ENCODE measurements at places on chromosomes 7 and 10.

DNA sequence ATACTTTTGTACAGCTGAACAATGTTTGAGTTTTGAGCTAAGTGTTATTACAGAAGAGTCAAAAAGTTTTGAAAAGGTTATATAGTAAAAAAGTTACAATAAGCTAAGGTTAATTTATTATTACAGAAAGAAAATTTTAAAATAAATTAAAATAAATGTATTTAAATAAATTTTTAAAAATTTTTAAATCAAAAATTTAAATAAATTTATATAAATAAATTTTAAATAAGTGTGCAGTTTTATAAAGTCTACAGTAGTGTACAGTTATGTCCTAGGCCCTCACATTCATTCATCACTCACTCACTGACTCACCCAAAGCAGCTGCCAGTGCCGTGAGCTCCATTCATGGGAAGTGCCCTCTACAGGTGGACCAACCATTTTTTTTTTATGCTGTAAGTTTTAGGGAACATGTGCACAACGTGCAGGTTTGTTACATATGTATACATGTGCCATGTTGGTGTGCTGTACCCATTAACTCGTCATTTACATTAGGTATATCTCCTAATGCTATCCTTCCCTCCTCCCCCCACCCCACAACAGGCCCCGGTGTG lies 462.9 kb upstream of the ZMIZ1 start:
- DNase-seq = no peak

DNA sequence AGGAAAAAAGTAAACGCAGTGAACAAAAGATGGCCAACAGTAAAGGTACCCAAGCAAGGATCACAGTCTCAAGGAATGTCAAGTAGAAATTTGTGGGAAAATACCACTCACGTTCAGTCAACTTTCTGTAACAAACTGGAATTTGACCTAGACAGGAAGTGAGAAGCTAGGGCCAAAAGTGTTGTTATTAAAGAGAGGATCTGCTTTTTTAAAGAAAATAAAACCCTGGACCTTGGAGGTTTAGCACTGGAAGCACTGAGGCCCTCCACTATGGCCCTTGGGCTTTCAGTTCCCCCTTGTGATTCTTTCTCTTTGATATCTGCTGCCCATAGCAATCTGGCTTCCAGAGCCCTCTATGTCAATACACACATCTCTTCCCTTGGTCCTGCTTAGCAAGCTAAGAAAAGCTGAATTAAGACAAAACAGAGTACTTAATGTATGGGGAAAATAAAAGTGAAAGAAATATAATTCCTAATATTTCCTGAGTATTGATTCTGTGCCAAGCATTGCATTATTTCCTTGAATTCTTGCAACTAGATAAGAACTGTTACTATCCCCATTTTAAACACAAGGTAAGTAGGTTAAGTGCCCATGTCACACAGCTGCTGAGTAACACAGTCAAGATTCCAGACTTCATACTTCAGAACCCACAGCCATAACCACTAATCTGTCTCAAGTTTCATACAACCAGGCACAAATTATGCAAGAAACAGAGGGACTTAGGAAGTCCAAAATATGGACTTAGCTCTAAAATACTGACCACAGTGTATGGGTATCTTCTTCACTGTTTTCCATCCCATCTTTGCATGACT lies 2.6 kb upstream of the ZNF438 start:
- DNase-seq = no peak

- no peak for DNase-seq
Observed at GRCh38 chr7:95863-96260, 96.5 kb upstream of the FAM20C start.

DNA sequence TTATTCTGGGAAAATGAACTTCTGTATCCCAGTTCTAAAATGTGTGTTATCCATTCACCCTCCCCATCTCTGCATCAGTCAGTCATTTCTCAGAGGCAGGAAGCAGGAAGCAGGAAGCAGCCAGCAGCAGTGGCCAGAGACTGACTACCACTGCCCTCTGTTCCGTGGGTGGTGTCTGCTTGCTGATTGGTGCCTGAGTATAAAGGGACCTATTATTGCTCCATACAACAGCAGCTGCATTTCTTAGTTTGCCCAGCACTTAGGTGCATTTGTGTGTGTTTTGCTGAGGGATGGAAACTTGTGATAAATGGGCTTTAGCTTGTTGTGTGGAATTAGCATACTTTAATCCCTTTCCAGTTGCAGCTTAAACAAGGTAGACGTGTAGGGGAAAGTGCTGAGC lies 582.2 kb downstream of the SORCS1 start:
- no peak for DNase-seq

- DNase-seq = peak; percentile 82
Observed at GRCh38 chr7:38908759-38909335, at the start of gene VPS41. TSS of gene VPS41 (minus strand) at chr7:38909191. CDS start at chr7:38909174, 17 bp downstream.

GRCh38 chr7:127768241-127768640 lies 116.2 kb downstream of the SND1 start:
- DNase-seq = no peak

DNA sequence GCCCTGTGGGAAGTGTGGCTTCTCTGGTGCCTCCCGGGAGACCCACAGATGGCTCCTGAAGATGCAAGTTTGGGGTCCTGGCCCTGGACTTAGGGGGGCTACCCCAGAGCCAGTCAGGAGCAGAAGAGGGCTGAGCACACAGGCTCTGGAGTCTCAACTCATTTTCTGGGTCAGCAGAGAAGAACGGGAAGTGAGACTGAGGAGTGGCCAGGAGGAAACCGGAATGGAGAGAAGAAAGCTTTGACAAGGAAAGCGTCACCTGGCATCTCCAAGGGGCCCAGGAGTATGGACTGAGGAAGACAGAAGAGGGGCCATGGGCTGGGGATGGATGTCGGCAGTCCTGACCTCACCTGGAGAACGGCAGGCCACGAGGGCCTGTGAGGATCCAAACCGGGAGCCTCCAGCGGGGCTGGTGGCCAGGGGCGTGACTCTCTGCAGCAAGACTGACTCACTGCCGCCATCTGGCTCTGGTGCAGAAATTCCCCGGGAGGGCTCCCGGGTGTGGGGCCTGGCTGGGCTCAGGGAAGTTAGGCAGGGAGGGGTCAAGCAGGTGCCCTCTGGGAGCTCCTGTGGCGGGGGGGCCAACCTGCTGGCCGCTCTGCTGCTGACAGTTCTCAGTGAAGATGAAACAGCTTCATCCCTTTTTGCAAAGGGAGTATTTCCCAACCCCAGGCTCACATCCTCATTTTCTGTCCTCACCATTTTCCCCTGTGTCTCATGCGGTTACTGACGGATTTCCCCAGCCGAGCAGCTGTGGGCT lies 23.6 kb downstream of the DAGLB start:
- DNase-seq = no peak

GRCh38 chr7:88492153-88492552 lies 185.5 kb upstream of the STEAP4 start:
- DNase-seq = no peak

DNA sequence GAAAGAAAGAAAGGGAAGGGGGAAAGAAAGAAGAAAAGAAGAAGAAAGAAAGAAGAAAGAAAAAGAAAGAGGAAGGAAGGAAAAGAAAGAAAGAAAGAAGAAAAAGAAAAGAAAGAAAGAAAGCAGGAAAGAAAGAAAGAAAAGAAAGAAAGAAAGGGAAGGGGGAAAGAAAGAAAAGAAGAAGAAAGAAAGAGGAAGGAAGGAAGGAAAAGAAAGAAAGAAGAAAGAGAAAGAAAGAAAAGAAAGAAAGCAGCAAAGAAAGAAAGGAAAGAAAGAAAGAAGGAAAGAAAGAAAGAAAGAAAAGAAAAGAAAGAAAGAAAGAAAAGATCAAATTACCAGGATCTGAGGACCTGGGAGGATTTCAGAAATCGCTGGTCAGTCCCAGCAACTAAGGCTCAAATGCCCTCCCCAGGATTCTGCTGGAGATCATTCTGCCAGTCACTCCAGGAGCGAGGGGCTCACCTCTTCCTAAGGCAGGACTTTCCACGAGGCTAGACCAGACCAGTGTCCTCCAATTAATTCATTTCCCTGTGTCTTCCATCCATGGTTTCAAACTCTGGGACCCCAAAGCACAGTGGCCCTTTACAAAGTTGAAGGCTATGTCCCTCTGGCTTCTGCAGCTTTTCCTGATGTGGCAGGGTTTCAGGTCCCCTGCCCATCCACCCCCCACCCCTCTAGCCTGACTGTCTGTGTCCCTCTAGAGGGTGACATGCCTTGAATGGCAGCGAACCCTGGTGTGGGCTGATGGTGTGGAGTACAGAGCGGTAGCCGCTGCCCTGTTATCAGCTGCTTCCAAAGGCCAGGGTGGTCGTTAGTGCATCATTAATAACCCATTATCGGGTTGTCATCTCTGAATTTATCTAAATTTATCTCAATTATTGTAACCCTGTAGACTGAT lies 77.9 kb downstream of the PARP12 start:
- DNase-seq = no peak

DNA sequence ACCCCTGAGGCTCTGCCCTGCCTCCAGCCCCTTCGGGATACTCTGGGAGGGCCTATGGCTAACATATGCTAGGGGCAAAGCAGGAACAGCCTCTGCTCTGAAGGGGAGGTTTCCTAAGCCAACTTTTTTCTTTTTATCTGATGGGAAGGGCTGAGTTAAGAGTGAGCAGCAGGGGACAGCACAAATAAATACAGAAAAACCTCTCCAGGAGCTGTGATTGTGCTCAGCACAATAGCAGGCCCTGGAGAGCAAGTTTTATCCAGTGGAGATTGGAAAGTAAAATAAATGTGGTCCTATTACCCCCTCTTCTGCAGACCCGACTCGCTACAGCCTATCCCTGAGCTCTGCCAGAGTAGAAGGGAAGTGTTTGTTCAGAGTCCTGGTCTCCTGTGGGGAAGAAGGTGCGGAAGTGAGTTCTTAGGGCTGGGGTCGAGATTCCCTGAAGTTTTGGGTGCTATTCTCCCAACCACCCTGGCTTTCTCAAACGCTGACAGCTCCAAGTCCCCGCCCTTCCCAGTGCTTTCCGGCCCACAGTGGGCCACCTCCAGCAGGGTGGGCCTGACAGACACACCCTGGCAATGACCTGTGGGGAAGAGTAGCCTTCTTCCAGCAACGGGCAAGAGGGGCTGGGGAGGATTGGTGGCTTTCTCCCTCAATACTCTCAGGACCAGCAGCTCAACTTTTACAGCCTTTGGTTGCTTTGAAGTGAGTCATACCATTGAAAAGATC lies 23.0 kb upstream of the AFAP1L2 start:
- no peak for DNase-seq

GRCh38 chr10:79492839-79493238 lies 19.5 kb upstream of the EIF5AL1 start:
- DNase-seq = no peak

DNA sequence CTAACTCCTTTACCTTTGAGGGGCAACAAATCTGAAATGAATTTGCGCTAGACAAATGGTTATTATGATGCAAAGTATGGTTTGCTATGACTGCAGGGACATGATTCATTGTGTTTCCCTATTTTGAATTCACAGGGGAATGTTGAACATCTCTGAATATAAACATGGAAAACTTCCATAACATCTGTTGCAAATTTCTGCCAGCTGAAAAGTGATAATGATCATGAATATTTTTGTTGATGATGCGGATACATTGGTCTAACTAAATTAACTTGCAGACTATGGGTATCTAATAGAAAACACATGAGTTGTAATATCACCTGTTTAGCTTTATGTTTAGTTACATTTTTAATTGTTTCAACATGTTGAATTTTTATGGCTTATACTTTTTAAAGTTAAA lies 1325.5 kb downstream of the REEP3 start:
- no peak for DNase-seq

DNA sequence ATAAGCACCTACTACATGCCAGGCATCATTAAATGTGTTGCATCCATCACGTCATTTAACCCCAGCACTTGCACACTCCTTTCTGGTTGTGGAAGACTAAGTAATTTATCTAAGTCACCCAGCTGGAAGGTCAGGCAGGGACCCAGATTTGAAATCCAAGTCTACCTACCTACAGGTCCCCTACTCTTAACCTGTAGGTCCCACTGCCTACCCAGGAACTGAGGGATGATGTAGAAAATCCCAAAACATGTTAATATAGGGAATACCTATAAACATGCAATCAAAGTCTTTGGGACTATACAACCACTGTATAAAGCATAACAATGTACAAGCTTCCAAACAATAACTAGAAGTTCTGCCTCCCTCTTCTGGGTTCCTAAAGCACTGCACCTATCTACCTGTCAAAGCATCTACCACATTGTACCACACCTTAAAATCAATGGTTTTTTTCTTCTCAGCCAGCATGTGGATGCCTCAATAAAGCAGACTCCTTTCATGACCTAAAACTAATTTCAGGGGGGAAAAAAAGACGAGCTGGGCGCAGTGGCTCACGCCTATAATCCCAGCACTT lies 5.6 kb downstream of the IL6 start:
- peak; percentile 34 for DNase-seq

DNA sequence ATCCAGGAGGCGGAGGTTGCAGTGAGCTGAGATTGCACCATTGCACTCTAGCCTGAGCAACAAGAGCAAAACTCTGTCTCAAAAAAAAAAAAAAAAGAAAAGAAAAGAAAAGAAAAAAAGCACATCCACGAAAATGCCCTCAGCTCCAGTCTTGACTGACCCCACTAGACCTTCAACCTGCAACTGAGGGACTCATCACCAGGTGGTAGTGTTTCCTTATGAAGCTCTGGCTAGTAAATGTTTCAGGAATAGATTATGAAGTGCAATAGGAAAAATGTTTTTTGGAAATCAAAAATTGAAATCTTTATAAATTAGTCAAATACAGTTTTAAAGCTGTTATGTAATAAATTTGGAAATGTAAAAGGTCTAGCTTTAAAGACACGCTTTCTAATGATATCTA lies 22.4 kb downstream of the TLL2 start:
- DNase-seq = no peak

GRCh38 chr10:7787150-7787856 lies 490 bp downstream of the KIN start:
- DNase-seq = no peak

DNA sequence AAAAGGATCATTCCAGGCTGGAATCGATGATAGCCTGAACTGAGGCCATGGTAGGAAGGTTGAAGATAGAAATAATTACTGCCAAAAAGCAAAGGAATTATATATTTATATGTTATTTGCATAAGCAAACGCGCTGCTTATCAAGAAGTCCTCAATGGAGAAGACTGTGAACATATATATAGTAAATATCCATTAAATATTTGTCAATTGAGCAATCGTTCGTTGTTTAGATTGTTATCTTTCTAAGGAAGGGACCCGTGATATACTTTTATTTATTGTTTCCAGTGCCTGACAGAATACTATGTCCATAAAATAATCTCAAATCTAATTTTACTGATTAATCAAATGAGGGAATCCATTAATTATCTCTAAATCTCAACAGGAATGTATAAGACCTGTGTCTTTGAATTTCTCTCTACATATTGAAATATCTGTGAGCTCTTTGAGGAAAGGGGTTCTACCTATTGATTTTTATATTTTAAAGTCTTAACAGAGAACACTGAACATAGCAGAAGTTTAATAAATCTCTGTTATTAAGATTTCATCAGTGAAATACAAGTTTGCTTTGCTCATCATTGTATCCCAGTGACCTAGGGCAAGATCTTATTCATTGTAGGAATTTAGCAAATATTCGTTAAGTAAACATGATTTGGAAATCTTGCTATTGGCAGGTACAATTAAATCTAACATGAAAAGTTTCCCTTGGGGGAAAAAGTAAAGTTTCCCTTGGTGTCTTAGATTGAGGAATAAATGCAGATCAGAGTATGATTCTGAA lies 12.0 kb upstream of the HERC4 start:
- no peak for DNase-seq

- peak; percentile 56 for DNase-seq
Observed at GRCh38 chr7:128030654-128031611, at the start of gene LRRC4. TSS of gene LRRC4 (minus strand) at chr7:128031437. CDS start at chr7:128030640, 797 bp downstream.

GRCh38 chr7:143381427-143382125 lies 431 bp downstream of the ZYX start:
- DNase-seq = no peak
